ENCODE measurements at places on chromosomes 5 and 9.
A peak's percentile ranks its signal among the peaks of the same experiment; 100 is the strongest.

- peak; percentile 20 for DNase-seq
These were observed at the start of gene FYB1 for GRCh38 chr5:39219437-39219836. TSS of gene FYB1 (minus strand) at chr5:39219563. CDS start at chr5:39202960, 16,603 bp downstream.

DNA sequence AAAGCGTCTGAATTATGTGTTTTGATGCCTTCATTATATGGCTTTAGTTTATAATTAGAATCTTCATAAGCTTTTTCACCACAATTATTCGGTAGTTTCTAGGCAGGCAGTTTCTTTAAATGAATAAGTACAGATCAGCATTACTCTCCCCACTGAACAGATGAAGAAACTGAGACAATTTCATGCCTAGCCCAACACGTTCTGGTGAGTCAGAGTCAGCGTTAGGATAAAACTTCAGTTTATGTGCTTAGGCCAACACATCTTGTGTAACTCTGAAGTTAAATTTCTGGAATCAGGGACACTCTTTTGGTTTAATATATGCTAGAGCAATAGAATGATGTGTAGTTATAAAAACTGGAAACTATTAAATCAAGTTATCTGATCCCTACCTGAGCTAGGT is 186.7 kb upstream of the ELL2 start:
- no peak for DNase-seq

- DNase-seq: no peak
These were observed 215.8 kb upstream of the CCNG1 start for GRCh38 chr5:163221581-163221980.

DNA sequence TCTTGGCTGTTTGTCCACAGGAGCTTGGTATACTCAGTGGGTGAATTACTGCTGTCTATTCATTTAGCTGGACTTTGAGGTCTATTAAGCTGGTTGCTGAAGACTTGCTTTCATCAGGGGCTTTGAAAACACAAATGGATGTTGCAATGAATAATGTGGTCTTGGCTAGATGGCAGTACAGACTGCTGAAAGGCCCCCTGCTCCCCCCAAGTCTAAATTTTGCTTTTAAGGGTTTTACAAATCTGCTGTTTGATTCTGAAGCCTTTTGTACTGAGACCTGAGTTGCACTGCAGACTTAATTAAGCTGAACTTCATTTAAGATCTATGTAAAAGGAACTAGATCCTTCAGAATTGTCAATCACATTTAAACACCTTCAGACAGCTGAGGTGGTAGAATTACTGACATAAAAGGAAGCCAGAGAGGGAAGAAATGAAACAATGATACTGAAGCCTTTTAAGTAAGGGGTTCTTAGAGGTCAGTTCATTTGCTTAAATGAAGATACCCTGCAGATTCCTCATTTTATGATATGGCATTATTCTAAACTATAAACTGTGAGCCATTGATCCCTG is 37.3 kb downstream of the KCTD16 start:
- no peak for DNase-seq

GRCh38 chr9:85171163-85171562 is 501.6 kb downstream of the NTRK2 start:
- DNase-seq: no peak

GRCh38 chr9:103942200-103942599 is 151.9 kb upstream of the SMC2 start:
- no peak for DNase-seq

DNA sequence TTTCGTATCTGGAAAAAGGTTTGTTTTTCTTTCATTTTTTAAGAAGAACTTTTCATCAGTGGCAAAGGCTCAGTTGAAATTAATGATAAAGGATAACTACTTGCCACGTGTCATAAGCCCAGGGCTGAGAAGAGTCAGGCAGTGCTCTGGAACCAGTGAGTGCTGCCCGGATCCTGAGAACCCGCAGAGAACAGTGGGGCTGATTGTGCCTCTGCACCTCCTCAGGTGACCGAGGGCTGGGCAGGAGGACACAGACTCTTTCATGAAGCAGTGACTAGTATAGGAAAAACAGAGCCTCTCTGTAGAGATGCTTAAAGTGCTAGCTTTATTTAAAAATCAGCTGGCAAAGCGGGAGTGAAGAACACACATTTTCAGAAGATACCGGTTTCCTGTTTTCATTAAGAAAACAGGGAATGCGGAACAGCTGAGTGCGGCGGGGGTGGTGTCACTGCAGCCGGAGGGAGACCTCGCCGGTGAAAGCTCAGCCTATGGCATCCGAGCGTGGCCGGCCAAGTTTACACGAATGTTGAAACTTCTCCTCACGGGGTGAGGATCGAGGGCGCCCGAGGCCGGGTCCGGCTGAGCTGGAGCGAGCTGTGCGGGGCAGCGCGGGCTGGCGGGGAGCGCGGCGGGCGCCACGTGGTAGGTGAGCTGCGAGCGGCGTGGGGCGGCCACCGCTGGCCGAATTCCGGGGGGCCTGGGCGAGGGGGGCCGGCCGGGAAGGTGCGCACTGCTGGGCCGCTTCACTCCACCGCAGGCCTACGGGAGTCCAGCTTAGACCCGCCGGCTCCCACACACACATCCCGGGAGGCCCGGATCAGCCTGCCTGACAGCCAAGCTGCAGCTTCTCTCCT is 134.7 kb upstream of the DMRT1 start:
- DNase-seq: no peak

DNA sequence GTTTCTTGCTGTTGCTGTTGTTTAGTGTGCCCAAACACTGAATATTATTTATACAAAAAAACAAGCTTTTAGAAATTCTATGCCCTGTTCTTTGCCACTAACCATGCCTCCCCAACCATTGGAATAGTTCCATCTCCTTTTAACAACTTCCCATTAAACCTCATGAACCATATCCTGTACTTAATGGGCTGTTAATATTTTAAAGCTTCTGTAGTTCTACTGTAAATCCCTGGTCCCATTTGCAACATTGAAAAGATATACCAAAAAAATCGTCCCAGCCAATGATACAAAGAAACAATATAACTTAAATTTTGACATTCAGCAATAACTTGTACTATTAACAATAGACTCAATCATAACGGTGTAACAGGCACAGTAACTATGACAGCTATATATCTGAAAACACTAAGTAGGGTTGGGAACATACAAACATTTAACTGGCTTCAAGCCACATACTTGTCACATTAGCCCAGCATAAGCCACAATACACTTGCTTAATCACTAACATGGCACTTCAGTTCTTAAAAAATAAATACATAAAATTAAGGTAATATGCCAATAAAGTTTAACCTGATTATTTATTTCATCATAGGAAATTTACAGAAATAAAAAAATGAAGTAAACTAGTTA is 86.1 kb downstream of the ADAMTS6 start:
- no peak for DNase-seq

DNA sequence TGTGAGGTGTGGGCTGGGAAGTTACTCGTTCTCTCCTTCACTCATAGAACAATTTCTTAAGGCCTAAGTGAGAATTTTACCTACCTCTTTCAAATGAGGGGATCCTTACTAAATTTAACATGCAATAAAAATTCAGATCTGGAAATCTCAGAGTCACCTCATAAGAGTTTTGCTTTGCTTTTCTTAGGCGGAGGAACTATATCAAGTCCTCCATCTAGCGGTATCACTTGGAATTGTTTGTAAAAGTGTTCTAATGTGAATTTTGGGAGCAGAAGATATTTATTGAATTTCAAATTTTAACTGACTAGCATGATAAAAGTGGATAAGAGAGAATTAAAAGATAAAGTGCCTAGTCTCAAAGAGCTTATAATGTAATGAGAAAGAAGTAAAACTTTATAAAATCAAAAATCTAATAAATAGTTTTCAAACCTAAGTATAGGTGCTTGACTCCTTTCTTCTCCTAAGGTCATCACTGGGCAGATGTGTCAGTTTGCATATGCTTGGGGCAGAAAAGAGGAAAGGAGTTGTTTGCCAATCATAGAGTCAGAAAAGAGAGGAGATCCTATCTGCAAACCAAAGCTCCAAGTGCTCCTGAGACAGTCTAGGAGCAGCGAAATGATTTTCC is 145.7 kb upstream of the DAB2 start:
- no peak for DNase-seq

DNA sequence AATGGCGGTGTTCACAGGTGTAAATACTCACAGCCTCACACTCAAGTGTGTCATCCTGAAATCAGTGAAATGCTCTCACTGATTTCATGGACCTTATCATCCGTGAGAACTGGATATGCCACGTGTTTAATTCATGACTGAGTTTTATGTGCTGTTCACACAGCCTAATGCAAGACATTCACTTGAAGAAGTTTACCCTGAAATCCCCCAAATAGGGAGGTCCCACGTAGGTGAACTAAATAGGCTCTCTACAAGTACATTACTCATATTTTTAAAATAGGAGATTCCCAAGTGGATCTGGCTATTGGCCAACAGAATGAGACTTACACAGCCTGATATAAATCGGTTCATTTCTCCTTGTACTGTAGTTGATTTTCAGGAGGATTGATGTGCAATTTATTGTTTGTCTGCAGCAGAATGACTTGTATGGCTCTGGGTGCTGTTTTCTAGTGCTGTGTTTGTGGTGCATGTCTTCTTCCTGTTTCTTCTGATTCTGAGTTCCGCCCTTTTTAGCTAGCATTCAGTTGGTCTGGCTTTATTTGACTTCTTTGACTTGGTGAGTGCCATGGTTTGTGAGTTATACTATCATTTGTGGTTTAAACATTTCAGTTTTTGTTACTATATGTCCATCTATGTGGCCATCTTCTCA is 25.1 kb downstream of the TRIO start:
- DNase-seq: no peak

- no peak for DNase-seq
These were observed 55.0 kb downstream of the MEF2C start for GRCh38 chr5:88827997-88828396.

GRCh38 chr5:151673421-151673820 is 13.3 kb downstream of the SPARC start:
- no peak for DNase-seq

- no peak for DNase-seq
These were observed 18.7 kb upstream of the NRARP start for GRCh38 chr9:137320555-137321384.

Measured in AG09309 (cell line).